Activated T-cell treated with anti-CD3 and anti-CD28 coated beads for 48 hours (primary cell): ENCODE measurements at places on chromosomes 6 and 20.
A peak's percentile ranks its signal among the peaks of the same experiment; 100 is the strongest.

DNA sequence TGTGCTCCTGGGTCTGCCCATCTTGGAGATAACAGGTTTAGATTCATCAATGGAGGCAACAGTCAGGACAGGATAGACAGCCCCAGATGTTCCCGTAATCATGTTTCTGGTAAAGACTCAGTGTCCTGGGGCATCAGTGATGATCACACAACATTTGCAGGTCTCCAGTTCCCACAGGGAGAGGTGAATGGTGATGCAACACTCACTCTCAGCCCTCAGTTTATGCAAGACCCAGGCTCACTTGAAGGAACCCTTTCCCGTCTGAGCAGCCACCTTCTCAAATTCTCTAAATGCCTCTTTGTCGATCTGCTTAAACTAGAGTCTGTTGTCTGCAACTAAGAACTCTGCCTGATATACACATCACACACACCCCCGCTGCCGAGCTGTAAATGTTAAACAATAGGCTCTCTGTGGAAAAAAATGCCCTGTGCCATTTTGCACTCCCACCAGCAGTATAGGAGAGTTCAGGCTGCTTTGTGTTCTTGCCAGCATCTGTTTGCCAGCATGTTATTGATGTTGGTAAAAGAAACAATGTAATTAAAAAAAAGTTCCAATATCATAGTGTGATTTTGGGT, 30.1 kb upstream of the SCP2D1 start:
- no peak for DNase-seq

GRCh38 chr20:41733151-41733550, 115.0 kb upstream of the CHD6 start:
- DNase-seq, result no peak

GRCh38 chr6:107618672-107619071, 128.8 kb downstream of the SOBP start:
- DNase-seq, result peak; percentile 15

GRCh38 chr20:5722927-5723326, 27.3 kb upstream of the SHLD1 start:
- DNase-seq, result no peak

- no peak for DNase-seq
These were observed at the start of gene AIF1 for GRCh38 chr6:31614684-31615578. Gene AIF1 (plus strand): TSS chr6:31615234. CDS start chr6:31615330, 96 bp downstream.

GRCh38 chr20:31894980-31895675, 24.7 kb downstream of the TTLL9 start:
- DNase-seq, result no peak

GRCh38 chr20:5844063-5844681, 94.0 kb downstream of the SHLD1 start:
- peak; percentile 66 for DNase-seq

DNA sequence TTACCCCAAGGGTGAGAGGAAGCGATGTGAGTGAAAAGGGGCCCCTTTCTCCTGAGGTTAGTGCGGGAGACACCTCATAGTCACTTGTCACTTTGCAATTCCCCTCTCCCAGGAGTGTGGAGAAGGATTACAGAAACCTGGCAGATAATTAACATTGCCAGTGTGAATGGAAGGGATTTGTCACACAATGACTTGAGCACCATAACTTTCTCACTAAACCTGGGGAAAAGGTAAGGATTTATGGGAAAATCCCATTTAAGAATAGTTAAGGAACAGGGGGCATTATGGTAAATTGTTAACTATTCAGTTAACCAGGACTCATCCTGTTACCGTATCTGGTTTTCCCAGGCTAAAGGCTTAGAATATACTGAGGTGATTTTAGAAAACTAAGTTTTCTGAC, 219.5 kb upstream of the JAG1 start:
- DNase-seq, result no peak

- no peak for DNase-seq
These were observed 486.1 kb downstream of the QKI start for GRCh38 chr6:163900570-163900969.

- DNase-seq, result no peak
These were observed 458.7 kb downstream of the RNF144B start for GRCh38 chr6:18845896-18846295.

- no peak for DNase-seq
These were observed 8.0 kb downstream of the KCNS1 start for GRCh38 chr20:45092898-45093297.

- DNase-seq, result no peak
These were observed 1.5 kb upstream of the MAPK13 start for GRCh38 chr6:36128793-36129192.

DNA sequence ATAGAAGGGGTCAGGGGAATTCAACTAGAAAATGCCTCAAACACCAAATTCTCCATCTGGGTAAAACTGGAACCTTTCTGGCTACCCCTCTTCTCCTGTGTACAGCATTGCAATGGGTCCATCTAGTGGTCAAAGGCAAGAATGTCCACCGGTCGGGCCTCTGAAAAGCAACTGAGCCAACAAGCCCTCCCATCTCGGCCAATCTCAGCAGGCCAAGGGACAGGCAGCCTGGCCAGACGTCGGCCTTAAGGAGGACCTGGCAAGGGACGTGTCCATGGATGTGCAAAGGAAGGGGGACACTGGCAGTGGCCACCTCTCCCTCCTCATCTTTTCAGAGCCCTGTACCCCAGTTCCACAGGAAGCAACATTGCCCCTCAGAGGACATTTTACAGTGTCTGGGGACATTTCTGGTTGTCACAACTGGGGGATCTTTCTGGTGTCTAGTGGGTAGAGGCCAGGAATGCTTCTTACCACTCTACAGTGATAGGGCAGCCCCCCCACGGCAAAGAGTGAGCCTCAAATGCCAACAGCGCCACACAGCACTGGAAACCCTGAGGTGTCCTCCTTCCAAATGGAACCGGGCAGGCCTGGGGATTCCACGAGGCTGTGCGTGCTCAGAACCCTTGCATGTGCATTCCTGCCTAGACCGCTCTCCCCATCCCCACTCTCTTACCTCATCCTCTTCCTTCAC, 99.8 kb upstream of the FOXA2 start:
- DNase-seq, result peak; percentile 6
